ENCODE measurements at places on chromosomes 13 and 19.

DNA sequence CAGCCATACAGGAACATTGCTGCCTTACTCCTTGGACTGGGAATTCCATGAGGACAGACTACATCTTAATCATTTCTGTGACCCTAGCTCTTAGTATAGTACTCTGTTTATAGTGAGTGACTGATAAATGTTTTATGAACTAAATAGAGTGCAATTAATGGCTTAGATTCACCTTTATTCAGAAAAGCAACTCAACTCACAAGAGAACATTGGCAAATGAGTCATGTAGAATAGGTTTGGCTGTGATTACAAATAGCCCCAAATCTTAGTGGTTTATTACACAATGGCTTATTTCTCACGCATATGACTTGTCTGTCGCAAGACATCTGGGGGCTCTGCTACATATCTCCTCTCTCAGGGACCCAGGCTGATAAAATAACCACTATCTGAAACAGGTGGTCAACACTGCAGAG is 121.6 kb upstream of the KL start:
- DNase-seq = no peak

GRCh38 chr19:40614622-40615411 is 13.6 kb downstream of the LTBP4 start:
- no peak for DNase-seq

DNA sequence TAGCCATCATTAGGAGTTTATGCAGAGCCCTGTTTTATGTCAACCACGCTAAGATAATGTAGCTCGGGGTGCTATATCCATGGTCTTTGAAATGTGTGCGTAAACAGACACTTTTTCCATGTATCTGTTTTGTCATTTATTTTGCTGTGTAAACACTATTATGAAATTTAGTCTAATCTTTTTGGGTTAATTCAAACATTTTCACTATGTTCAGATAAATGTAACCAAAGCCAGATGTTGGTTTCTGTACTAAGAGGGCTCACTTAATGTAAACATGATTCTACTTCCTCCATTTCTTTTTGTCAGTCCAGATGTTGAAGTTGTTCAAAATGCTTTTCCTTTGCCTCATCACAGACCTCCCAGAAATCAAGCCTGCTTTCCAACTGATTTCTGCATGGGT is 499.5 kb upstream of the GPC6 start:
- no peak for DNase-seq

DNA sequence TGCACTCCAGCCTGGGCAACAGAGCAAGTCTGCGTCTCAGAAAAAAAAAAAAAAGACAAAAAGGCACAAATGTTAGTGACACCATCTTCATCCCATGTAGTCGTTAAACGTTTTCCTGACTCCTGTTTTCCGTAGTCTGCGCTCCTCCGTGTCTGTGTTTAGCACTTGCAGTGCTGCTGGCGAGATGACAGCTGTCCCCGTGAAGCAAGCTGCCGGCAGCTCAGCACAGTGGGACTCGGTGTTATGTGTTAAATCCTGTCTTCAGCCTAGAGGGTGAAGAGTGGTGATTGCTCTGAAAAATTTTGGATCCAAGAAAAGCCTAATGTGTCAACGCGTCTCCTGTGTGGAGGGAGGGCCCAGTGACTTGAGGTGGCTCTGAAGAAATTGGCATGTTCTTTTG is 18.4 kb downstream of the UBXN6 start:
- no peak for DNase-seq

- no peak for DNase-seq
Observed at GRCh38 chr19:45296355-45296754, 26.3 kb downstream of the CKM start.

GRCh38 chr13:28530729-28531076 is 35.8 kb upstream of the FLT1 start:
- no peak for DNase-seq

- DNase-seq = no peak
Observed at GRCh38 chr13:83449668-83450395, 432.4 kb downstream of the SLITRK1 start.

- no peak for DNase-seq
Observed at GRCh38 chr13:33182729-33183128, 102.8 kb downstream of the STARD13 start.

GRCh38 chr13:113938716-113939115 is 35.2 kb downstream of the C13orf46 start:
- DNase-seq = no peak

DNA sequence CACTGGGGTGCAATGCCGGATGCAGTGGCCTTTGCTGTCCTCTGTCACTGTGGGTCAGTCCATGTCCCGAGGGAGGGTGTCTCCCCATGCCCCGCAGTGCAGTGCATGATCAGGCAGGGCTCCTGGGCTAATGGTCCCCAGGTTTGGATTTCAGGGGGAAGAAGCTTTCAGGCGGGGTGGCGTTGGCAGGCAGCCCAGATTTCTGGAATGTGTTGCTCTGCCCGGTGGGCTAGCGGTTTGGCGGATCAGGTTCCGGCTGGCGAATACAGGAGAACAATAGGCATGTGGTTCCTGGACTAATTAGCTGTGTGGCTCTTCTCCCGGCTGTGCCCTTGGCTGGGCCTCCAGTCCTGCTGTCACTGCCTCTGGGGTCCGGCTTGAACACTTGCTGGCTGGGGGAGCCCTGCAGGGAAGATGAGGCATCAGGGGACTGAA is 141.3 kb downstream of the FGF9 start:
- DNase-seq = no peak

- no peak for DNase-seq
Observed at GRCh38 chr19:17751912-17752273, 616 bp downstream of the FCHO1 start.

DNA sequence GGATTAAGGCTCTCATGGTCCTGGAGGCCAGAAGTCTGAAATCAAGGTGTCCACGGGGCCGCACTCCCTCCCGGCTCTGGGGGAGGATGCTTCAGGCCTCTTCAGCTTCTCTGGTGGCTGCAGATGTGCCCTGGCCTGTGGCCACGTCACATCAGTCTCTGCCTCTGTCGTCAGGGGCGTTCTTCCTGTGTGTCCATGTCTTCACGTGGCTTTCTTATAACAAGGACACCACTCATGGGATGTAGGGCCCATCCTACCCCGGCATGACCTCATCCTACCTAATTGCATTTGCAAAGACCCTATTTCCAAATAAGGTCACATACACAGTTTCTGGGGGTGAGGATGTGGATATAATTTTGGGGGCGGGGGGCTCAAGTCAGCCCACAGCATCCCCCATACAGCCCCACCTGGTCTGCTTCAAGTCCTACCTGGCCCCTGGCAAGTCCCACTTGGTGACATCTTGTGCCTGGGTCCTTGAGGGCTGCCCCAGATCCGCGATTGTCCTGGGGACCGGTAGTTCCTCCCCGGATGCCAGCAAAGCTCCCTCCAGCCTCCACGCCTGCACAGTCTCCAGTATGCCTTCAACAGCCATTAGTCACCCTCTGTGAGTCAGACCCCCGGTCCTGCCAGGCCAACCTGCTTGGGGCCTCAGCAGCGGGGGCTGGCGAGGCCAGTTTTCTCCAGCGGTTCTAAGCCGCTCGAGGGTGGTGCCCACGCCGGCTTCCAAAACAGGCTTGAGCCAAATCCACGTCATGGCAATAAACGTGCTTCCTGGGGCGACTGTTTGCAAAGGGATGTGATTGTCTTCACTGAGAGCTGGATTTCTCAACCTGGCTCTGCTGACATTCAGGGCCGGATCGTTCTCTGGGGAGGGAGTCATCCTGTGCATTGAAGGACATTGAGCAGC is 32.2 kb downstream of the MYO9B start:
- no peak for DNase-seq

DNA sequence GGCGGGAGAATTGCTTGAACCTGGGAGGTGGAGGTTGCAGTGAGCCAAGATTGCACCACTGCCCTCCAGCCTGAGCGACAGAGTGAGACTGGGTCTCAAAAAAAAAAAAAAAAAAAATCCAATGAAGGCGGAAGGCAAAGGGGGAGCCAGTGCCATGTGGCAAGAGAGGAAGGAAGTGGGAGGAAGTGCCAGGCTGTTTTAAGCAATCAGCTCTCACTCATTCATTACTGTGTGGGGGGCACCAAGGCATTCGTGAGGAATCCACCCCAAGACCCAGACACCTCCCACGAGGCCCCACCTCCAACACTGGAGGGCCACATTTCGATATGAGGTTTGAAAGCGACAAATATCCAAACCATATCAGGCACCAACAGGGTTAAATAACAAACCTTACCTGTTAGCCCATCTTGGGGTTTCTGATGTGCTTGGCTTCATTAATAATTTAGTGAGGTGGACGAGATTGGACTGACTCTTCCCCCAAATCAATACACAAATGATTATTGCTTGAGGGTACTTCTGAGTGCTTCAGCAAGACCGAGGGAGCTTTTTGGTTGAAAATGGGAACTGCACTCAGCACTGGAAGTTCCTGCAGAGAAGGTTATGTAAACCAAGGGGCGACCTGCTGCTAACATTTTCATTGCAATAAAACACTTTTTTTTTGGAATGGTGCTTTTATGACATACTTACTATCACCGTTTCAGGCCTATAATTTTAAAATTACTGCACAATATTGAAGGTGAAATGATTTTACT is 7.5 kb upstream of the LRP3 start:
- DNase-seq = no peak

GRCh38 chr19:44024900-44025216 is 321 bp upstream of the ZNF222 start:
- DNase-seq = no peak

- no peak for DNase-seq
Observed at GRCh38 chr13:113411216-113412023, 41.9 kb downstream of the ADPRHL1 start.

DNA sequence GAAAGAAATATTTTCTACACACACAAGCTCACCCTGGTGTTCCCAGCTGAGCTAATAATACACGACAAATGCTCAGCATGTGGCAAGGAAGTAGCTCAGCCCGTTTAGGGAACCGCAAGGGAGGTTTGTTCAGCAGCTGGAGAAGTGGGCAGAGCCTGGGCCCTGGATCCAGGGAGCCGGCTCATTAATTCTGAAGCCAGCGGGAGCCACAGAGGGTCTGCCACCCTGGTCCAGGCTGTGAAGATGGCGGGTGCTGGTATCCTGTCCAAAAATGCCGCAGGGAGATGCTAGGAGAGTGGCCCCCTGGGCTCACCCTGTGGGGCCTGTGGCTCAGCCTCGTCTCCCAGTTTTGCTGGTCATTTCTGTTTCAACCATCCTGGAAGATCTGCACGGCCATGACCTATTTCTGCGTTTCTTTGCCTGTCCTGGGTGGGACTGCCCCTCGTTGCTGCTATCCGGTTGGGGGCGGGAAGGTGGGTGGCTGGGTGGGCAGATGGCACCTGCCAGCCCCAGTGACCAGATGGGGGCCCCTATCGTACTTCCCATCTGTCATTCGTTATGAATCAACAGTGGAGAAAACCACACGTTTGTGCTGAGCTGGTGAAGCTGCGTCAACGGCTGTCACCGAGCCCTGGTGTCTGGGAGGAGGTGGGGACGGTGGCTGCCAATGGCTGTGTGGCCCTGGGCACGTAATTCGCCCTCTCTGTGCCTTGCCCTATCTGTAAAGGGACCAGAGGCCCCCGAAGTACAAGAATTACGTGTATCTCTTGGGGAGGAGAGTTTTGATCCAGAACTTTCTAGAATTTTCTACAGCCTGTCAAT is 2.7 kb upstream of the GNA15 start:
- DNase-seq = no peak

DNA sequence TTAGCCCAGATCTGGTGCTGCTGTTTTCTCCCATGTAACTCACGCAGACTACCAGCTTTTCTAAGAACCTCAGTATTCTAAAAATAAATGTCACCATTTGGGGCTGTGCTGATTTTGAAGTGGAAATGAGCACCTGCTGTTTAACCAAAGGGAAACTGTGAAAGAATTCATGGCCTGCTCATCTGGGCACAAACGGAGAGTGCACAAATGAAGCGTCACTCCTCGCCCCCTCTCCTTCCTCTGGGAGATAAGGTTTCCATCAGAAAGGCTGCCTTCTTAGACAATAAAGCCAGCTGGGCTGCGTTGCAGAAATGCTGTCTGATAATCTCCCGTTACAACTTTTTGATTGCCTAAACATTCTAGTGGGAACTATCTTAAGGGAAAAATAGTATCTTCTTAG is 73.7 kb upstream of the SLC15A1 start:
- no peak for DNase-seq

- DNase-seq = no peak
Observed at GRCh38 chr19:29681422-29682235, 16.4 kb downstream of the PLEKHF1 start.

DNA sequence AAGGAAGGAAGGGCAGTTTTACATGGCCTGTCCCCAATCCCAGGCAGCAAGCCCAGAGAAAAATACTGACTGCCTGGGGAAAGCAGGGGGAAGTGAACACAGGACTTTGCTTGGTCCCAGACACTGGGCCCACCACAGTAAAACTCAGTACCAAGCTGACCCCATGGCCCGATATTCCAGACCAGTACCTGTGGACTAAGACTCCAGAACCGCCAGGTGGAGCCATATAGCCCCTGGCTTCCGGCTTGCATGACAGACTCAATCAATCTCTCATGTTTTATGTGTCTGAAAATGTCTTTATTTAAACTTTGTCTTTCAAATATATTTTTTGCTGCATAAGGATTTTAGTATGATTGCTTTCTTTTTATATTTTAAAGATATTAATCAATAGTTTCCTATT is 767.9 kb upstream of the SLITRK6 start:
- no peak for DNase-seq

DNA sequence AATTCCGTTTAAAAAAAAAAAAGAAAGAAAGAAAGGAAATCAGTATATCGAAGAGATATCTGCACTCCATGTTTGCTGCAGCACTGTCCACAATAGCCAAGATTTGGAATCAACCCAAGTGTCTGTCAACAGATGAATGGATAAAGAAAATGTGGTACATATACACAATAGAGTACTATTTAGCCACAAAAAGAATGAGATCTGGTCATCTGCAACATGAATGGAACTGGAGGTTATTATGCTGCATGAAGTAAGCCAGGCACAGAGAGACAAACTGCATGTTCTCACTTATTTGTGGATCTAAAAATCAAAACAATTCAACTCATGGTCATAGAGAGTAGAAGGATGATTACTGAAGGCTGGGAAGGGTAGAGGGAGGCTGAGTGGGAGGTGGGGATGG is 16.3 kb downstream of the ZNF565 start:
- DNase-seq = peak; percentile 55

DNA sequence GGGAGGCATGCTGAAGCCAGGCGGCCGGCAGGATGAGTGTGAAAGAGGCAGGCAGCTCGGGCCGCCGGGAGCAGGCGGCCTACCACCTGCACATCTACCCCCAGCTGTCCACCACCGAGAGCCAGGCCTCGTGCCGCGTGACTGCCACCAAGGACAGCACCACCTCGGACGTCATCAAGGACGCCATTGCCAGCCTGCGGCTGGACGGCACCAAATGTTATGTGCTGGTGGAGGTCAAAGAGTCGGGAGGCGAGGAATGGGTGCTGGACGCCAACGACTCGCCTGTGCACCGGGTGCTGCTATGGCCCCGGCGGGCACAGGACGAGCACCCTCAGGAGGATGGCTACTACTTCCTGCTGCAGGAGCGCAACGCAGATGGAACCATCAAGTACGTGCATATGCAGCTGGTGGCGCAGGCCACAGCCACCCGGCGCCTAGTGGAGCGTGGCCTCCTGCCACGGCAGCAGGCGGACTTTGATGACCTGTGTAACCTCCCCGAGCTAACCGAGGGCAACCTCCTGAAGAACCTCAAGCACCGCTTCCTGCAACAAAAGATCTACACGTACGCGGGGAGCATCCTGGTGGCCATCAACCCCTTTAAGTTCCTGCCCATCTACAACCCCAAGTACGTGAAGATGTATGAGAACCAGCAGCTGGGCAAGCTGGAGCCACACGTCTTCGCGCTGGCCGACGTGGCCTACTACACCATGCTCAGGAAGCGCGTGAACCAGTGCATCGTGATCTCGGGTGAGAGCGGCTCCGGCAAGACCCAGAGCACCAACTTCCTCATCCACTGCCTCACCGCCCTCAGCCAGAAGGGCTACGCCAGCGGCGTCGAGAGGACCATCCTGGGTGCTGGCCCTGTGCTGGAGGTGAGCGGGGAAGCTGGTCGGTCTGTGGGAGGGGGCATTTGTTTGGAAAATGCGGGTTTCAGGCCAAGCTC is 26.4 kb downstream of the MYO9B start:
- DNase-seq = no peak
